Immature natural killer cell (primary cell): ENCODE measurements at places on chromosomes 6 and 20.
A peak's percentile ranks its signal among the peaks of the same experiment; 100 is the strongest.

DNA sequence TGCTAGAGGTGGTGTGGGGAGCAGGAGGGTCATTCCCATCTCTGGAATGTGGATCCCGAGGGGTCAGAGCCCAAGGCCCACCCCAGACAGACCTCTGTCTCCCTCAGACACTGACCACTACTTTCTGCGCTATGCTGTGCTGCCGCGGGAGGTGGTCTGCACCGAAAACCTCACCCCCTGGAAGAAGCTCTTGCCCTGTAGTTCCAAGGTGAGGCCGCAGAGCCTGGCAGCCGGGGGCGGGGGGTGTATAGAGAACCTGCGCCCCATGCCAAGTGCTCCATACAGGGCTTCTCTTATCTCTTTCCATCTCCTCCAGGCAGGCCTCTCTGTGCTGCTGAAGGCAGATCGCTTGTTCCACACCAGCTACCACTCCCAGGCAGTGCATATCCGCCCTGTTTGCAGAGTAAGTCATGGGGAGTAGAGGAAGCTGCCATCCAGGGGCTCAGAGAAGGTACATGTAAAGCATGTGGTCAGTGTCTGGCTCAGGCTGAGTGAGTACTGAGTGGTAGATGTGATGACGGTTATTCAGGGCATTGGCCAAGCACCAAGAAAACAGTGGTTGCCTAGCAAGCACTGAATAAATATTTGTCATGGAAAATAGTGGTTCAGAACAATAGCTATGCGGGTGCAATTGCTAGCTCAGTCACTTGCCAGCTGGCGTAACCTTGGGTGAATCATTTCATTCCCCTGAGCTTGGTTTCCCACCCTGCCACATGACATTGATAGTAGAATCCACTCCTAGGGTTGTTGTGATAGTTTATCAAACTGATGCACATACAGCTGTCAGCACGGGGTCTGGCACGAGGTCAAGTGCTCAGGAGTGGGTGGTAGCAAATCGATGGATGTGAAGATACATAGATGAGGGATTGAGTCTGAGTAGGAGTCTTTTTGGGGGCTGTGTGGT is 3.5 kb downstream of the PIGT start:
- no peak overlapping the region for H3K4me3 ChIP-seq
- peaks cover 7% of the 10 kb centered on the region for H3K27me3 ChIP-seq
- H3K27ac ChIP-seq: peak overlapping the region; percentile 62
- peaks cover 33% of the 10 kb centered on the region for H3K4me1 ChIP-seq
- peaks cover 6% of the 10 kb centered on the region for H3K36me3 ChIP-seq
- no peak for DNase-seq

DNA sequence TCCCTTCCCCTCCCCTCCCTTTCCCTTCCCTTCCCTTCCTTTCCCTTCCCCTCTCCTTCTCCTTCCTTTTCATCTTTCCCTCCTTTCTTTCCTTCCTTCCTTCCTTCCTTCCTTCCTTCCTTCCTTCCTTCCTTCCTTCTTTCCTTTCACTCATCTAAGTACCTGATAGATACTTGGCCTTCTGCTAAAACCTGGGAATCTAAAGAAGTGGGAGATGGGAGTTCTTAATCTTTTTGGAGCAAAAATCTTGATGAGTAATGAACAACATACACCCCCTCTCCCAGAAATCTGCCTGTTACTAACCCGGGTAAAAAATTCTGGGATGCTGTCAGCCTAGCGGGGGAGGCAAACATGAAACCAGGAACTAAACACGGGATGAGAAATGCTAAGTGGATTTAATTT is 100.7 kb downstream of the VEGFA start:
- H3K27ac ChIP-seq: no peak overlapping the region
- DNase-seq: no peak
- H3K36me3 ChIP-seq: no peaks in the 10 kb centered on the region
- H3K27me3 ChIP-seq: peaks cover 7% of the 10 kb centered on the region
- no peaks in the 10 kb centered on the region for H3K4me1 ChIP-seq

DNA sequence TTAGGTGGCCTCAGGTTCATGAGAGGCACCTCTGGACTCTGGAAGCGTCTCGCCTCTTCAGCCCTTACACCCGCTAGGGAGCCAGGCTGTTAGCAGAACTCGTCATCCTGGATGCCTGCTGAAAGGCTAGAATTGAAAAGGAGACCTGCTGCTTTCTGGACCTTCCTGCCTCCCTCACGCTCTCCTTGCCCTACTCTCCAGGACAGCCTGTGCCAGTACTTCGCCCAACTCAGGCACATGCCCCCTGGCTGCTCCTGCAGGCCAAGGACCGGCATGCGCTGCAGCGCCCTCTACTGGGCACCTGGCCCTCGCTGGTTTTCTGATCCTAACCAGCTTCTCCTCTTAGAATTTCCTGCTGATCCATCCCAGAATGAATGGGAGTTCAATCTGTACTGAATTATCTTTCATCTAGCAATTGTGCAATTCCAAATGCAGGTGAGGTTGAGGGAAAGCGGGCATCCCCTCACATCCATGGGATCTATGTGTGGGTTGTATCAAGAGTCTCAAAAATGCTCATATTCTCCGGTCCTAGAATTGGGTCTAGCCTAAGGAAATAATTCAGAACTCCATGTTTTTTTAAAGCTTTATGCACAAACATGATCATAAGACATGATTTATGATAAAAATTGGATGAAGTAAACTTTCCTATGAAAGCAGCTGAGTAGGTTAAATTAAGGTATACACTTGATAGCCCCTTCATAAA is 78.0 kb downstream of the PTPN1 start:
- H3K36me3 ChIP-seq: peaks cover 5% of the 10 kb centered on the region
- DNase-seq: peak; percentile 55
- peaks cover 4% of the 10 kb centered on the region for H3K4me1 ChIP-seq
- no peak overlapping the region for H3K4me3 ChIP-seq

DNA sequence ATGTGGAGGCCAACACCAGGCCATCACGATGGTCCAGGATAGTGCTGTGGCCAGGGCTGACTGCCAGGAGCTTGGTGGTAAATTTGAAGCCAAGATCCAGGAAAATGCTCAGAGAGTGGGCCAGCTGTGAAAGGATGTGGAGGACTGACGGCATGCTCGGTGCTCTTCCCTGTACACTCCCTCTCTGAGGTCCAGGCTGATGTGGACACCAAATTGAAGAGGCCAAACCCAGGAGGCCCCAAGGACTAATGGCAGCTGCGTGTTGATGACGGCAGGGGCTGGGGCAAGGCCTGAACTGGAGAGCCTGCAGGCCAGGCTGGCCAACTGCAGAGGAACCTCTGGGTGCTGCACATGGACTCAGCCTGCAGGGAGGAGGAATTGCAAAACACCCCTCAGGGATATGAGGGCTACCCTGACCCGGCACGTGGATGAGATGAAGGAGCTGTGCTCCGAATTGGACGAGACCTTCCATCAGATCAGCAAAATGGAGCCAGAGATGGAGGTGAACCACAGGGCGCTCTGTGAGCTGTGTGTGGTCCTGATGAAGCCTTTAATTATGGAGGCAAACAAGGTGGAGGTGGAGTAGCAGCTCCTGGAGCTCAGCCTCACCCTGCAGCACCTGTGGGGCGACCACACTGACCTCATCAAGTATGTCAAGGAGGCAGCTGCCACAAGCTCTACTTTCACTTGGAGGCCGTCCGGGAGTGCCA is 6.9 kb upstream of the RAET1E start:
- DNase-seq: no peak
- no peak overlapping the region for H3K4me3 ChIP-seq
- no peak overlapping the region for H3K27ac ChIP-seq

GRCh38 chr6:107030151-107030550 is 2.2 kb downstream of the MTRES1 start:
- H3K27me3 ChIP-seq: peaks cover 6% of the 10 kb centered on the region
- H3K36me3 ChIP-seq: peaks cover 12% of the 10 kb centered on the region
- peak overlapping the region; percentile 96 for H3K4me3 ChIP-seq
- DNase-seq: no peak
- H3K27ac ChIP-seq: peak overlapping the region; percentile 68
- H3K4me1 ChIP-seq: peaks cover 33% of the 10 kb centered on the region

DNA sequence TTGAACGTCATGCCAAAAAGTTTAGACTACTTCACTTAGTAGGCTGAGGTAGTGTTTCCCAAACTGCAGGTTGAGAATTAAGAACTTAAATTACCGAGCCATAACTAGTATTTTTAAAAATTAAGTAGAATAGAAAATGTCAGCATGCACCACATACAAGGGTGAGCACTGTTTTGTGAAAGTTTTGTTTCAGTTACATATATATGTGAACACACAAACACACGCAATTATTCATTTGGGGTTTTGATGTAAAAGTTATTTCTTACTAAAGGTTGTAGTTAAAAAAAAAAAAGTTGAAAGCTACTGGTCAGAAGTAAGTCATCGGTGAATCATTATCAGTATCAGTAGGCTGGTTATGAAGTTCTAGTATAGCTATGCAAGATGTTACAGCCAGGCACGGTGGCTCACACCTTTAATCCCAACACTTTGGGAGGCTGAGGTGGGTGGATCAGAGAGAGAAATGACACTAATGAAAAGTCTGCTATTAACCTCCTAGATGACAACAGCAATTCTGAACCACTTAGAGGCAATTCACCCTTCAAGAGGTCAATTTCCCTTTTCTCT is 24.1 kb downstream of the FASTKD5 start:
- H3K36me3 ChIP-seq: no peaks in the 10 kb centered on the region
- H3K27me3 ChIP-seq: no peaks in the 10 kb centered on the region
- peaks cover 17% of the 10 kb centered on the region for H3K4me1 ChIP-seq
- no peak for DNase-seq

- H3K27me3 ChIP-seq: no peaks in the 10 kb centered on the region
- H3K27ac ChIP-seq: no peak overlapping the region
- no peak for DNase-seq
- H3K36me3 ChIP-seq: no peaks in the 10 kb centered on the region
Observed at GRCh38 chr6:131960371-131961133, 9.4 kb upstream of the CCN2 start.

DNA sequence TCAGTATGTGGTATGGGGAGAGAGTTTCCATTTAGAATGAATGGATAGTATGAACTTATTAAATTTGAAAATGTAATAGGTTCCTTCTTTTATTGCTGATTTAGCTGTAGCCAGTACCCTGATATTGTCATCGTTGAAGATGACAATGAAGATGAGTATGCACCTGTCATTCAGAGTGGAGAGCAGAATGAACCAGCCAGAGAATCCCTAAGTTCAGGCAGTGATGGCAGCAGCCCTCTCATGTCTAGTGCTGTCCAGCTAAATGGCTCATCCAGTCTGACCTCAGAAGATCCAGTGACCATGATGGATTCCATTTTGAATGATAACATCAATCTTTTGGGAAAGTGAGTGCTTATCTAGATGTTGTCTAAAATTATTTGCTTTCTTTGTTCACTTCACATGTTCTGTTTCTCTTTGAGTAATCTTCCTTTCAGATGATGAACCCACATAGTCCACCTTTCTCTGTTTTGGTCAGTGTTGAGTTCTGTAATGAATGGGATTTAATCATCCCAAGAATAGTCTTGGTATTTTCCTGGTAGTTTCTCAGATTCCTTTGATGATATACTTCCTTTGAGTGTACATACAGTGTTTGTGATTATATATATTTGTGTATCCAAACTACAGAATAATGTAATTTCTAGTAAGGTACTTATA is 23.3 kb downstream of the HSF2 start:
- H3K4me3 ChIP-seq: no peak overlapping the region
- no peaks in the 10 kb centered on the region for H3K4me1 ChIP-seq
- no peaks in the 10 kb centered on the region for H3K27me3 ChIP-seq
- no peak for DNase-seq

DNA sequence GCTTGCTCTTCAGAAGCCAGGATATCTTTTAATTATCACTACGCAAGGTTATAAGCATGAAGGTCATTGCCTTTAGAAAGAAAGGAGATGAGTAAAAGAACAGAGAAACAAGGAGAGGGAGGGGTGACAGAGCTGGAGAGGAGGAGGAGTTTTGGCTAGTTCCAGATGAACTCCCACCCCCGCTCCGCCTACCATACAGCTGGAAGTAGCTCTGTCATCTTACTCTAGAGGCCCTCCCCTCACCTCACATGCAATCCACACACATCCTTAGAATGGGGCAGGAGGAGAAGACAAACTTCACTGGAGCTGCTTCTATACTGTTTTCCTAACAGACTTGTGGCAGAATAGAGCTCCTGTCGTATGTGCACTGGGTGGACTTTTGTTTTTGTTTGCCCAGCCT is 144.7 kb downstream of the SCML4 start:
- H3K27me3 ChIP-seq: peaks cover 4% of the 10 kb centered on the region
- no peak overlapping the region for H3K4me3 ChIP-seq
- no peak for DNase-seq
- H3K36me3 ChIP-seq: no peaks in the 10 kb centered on the region

- DNase-seq: peak; percentile 73
- H3K27me3 ChIP-seq: peaks cover 2% of the 10 kb centered on the region
Observed at GRCh38 chr6:15326067-15326614, 80.3 kb downstream of the JARID2 start.

- H3K27ac ChIP-seq: peak overlapping the region; percentile 82
- H3K27me3 ChIP-seq: peaks cover 3% of the 10 kb centered on the region
- peak overlapping the region; percentile 67 for H3K4me3 ChIP-seq
- DNase-seq: peak; percentile 27
Observed at GRCh38 chr6:193773-194310, 98.4 kb upstream of the DUSP22 start.

GRCh38 chr6:135537741-135538301 is 40.3 kb upstream of the AHI1 start:
- H3K27ac ChIP-seq: peak overlapping the region; percentile 69
- peak; percentile 74 for DNase-seq
- H3K36me3 ChIP-seq: no peaks in the 10 kb centered on the region
- peaks cover 30% of the 10 kb centered on the region for H3K4me1 ChIP-seq
- peak overlapping the region; percentile 1 for H3K4me3 ChIP-seq

- H3K4me1 ChIP-seq: peaks cover 15% of the 10 kb centered on the region
- DNase-seq: no peak
- no peaks in the 10 kb centered on the region for H3K36me3 ChIP-seq
- H3K27ac ChIP-seq: no peak overlapping the region
Observed at GRCh38 chr6:43798688-43799444, 28.9 kb downstream of the VEGFA start.

GRCh38 chr6:8059129-8059528 is 5.1 kb downstream of the BLOC1S5 start:
- no peak overlapping the region for H3K27ac ChIP-seq
- peaks cover 11% of the 10 kb centered on the region for H3K4me1 ChIP-seq
- peaks cover 8% of the 10 kb centered on the region for H3K36me3 ChIP-seq
- no peak overlapping the region for H3K4me3 ChIP-seq

- no peak overlapping the region for H3K4me3 ChIP-seq
- no peaks in the 10 kb centered on the region for H3K36me3 ChIP-seq
- DNase-seq: no peak
- no peak overlapping the region for H3K27ac ChIP-seq
Observed at GRCh38 chr20:1654996-1655395, 2.6 kb downstream of the SIRPG start.

- peaks cover 2% of the 10 kb centered on the region for H3K27me3 ChIP-seq
- no peak for DNase-seq
- H3K4me1 ChIP-seq: no peaks in the 10 kb centered on the region
Observed at GRCh38 chr6:15065261-15065989, 180.4 kb upstream of the JARID2 start.

GRCh38 chr20:2542361-2542760 is 6.0 kb downstream of the TMC2 start:
- DNase-seq: no peak
- H3K4me1 ChIP-seq: no peaks in the 10 kb centered on the region
- H3K4me3 ChIP-seq: no peak overlapping the region
- no peaks in the 10 kb centered on the region for H3K36me3 ChIP-seq
- peaks cover 6% of the 10 kb centered on the region for H3K27me3 ChIP-seq

- H3K4me3 ChIP-seq: no peak overlapping the region
- no peaks in the 10 kb centered on the region for H3K4me1 ChIP-seq
- no peaks in the 10 kb centered on the region for H3K27me3 ChIP-seq
- H3K36me3 ChIP-seq: peaks cover 2% of the 10 kb centered on the region
- H3K27ac ChIP-seq: no peak overlapping the region
Observed at GRCh38 chr6:14258695-14259593, 141.4 kb downstream of the CD83 start.

GRCh38 chr6:31474871-31475286 is 23.1 kb upstream of the MICB start:
- peak overlapping the region; percentile 17 for H3K27ac ChIP-seq
- peaks cover 75% of the 10 kb centered on the region for H3K4me1 ChIP-seq
- no peaks in the 10 kb centered on the region for H3K36me3 ChIP-seq
- H3K4me3 ChIP-seq: no peak overlapping the region
- DNase-seq: no peak
- no peaks in the 10 kb centered on the region for H3K27me3 ChIP-seq
